ENCODE measurements at places on chromosomes 7 and 10.
A peak's percentile ranks its signal among the peaks of the same experiment; 100 is the strongest.

DNA sequence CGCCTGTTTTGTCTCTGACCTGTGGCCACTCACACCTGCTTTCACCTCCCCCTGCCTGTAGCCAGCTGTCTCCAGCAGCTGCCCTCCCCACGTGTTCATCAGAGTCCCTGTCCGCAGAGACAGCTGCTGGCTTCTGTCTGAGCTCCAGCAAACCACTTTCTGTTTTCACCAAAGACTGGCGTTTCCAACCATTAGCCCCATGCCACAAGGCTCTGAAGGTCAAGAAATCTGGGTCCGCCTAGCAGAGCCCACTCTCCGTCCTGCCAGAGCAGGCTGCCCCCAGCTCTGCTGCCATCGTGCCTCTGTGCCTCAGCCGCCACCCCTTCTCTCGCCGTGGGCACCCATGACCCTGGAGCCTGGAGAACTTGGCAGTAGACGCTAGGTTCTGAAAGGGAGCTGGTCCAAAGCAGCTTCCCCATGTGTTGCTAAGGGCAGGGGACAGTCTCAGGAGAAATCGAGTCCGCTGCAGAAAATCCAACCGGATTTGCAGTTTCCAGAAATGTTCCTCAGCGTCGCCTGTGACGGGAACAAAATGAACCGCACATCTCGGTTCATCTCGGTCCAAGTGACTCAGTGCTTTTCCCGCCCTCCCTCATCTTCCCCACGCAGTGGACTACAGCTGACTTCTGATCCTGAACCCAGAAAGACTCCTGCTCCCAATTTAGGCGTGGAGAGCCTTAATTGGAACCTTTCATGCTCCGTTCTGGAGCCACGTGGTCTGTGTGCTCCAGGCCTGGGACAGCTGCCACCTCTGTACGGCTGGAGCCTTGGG, 28.0 kb downstream of the TMEM120A start:
- peak; percentile 97 for DNase-seq

GRCh38 chr7:35754741-35755140, 46.1 kb upstream of the SEPTIN7 start:
- no peak for DNase-seq

DNA sequence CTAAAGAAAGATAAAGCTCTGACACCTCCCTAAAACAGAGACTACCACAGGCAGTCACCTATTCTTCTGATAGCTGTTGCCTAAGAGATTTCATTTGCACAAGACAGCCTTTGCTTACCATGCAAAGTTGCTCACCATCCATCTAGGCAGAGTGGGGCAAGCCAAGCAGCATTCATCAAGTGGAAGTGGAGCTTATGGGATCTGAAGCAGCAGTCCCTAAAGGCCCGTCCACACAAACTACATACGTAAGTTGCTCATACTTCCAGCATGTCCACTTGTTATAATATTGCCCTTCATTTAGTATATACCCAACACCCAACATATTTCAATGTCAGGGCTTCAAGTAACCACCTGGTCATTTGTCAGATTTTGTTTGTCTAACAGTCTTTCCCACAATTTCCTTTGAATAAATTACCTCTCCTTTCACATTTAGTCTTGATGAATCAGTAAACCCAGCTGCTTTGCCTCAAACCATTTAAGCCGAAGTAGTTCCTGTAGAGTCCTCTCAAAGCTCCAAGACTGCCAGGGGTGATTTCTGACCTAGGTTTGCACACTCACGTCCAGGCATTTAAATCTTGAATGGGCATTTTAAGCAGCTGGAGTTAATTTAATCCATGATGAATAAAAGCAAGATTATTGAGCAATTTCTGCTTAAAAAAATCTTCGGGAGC, 67.9 kb downstream of the ATAD1 start:
- no peak for DNase-seq

GRCh38 chr10:1043532-1043995, 5.4 kb downstream of the IDI1 start:
- DNase-seq = no peak

- no peak for DNase-seq
Observed at GRCh38 chr10:6218692-6219493, 16.2 kb downstream of the PFKFB3 start.

GRCh38 chr10:70174058-70174741, 3.9 kb upstream of the SAR1A start:
- DNase-seq = no peak

- DNase-seq = no peak
Observed at GRCh38 chr10:8331387-8331786, 276.9 kb downstream of the GATA3 start.

DNA sequence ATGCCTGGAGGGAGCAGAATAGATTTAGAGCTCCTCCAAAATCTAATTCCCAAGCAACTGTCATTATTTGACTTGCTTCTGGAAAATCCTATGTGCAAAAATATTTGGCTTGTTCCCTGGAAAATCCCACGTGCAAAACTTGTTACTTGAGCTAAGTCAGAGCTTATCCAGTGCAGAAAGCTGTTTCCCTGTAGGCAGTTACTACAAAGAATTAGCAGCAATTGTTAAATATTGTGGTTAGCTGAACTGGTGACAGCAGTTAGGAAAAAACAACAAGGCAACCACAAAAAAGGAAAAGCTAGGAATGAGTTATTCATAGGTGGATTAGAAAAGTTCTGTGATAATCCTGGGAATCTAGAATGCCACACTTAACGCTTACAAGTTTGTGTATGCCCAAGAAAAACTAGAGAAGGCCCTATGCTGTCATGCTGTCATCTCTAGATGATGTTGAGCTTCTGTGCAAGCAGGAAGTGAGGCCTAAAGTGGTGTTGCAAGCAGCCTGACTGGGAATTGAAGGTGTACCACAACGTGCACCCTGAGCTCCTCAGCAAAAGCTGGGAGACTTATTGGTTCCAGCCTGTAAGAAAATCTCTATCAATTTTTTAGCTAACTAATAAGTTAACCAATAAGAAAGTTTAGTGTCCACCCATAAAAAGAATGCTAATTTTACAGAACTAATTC, 738.6 kb upstream of the LRRTM3 start:
- peak; percentile 47 for DNase-seq

GRCh38 chr10:49313501-49314070, 14.6 kb downstream of the C10orf71 start:
- DNase-seq = no peak

GRCh38 chr10:71729161-71729636, 9.6 kb upstream of the C10orf105 start:
- DNase-seq = no peak

- peak; percentile 87 for DNase-seq
Observed at GRCh38 chr10:3239066-3239919, 66.7 kb upstream of the PITRM1 start.

- no peak for DNase-seq
Observed at GRCh38 chr7:1898628-1899185, 228.6 kb downstream of the ELFN1 start.

GRCh38 chr10:3805201-3805790, 20.3 kb upstream of the KLF6 start:
- peak; percentile 94 for DNase-seq

GRCh38 chr10:27660268-27660667, 85.4 kb downstream of the MKX start:
- no peak for DNase-seq

DNA sequence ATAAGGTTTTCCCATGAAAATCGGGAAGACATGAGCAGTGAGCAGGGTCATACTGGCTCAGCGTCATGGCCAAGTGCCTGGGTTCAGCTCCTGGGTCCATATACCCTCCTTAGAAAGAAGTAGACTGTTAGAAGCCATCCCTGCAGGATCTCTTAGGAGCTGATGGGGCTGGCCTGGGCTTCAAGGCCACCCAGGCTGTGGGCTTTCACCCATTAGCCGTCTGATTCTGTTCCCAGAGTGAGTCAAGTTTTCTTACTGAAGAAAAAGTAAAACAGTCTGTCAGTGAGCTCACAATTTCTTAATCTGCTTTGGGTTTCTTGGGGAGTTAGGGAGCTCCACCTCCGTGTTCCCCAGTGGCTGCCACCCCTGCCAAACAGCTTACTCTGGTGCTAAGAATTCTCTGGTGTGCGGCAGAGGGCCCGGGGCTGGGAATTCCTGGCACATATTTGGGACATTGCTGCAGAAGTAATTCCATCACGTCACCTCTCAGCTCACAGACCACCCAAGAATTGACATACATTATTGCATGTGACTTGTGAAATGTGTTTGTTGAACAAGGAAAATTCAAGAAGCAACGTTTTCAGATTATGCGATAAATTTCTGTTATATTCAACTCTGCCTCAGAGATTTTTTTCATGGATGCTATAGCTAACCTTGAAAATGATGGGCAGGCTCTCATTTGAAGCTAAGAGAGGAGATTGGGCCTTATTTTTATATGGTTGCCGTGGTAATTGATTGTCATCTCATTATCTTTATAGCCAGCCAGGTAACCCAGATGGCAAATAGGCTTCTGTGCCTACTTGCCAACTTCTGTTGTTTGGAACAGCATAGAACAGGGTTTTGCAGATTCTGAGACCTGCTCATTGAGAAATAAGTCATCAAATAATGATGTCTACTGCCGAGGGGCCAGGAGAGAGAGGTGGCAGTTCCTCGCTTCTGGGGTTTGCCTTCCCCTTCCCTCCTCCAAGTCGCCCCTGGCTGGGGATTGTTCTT, 166.4 kb downstream of the CHN2 start:
- DNase-seq = no peak

GRCh38 chr7:37549076-37549931, 100.6 kb upstream of the ELMO1 start:
- DNase-seq = no peak

DNA sequence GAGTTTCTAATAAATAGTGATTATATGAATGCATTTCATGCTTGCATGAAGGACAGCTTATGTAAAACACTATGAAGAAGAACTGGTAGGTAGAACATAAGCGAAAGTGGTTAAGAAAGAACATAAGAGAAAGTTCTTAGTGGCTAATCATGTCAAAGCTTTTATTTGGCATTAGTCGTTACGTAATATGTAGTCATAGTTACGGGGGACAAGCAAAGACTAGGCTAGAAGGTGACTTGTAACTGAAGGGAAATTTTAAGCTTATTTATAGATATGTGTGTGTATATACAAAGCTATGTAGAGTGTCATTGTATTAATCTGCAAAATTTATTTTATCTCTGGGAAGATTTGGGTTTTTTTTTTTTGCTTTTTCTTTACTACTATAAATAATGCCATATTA, 36.9 kb downstream of the CAPZA2 start:
- no peak for DNase-seq

DNA sequence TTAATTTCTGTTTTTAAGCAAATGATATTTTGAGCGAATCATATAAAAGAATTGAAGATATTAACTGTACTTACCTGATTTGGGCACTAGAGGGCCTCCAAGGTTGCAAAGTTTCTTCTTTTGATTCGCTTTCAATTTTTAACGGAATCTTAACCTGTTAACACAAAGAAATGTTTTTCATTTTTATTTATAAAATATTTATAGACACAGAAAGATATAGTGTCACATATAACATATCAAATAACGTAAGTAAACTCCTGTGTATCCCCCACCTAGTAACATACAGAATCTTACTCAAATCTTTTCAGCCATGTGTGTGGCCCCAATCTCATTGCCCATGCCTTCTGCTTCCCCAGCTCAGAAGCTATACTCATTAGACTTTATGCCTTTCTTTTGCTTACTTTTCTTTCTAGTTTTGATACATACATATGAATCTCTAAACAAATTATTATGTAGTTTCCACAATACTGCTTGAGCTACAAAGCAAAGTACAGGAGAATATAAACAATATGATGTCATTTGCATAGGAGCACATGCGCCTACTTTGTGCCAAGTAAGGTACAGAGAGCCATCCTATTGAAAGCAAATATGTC, 49.5 kb upstream of the ZPBP start:
- DNase-seq = peak; percentile 67

- no peak for DNase-seq
Observed at GRCh38 chr10:132651511-132652029, 114.0 kb downstream of the INPP5A start.

- DNase-seq = no peak
Observed at GRCh38 chr10:19968745-19969144, 152.5 kb downstream of the PLXDC2 start.

- DNase-seq = peak; percentile 10
Observed at GRCh38 chr7:121020249-121020988, 31.9 kb downstream of the CPED1 start.

DNA sequence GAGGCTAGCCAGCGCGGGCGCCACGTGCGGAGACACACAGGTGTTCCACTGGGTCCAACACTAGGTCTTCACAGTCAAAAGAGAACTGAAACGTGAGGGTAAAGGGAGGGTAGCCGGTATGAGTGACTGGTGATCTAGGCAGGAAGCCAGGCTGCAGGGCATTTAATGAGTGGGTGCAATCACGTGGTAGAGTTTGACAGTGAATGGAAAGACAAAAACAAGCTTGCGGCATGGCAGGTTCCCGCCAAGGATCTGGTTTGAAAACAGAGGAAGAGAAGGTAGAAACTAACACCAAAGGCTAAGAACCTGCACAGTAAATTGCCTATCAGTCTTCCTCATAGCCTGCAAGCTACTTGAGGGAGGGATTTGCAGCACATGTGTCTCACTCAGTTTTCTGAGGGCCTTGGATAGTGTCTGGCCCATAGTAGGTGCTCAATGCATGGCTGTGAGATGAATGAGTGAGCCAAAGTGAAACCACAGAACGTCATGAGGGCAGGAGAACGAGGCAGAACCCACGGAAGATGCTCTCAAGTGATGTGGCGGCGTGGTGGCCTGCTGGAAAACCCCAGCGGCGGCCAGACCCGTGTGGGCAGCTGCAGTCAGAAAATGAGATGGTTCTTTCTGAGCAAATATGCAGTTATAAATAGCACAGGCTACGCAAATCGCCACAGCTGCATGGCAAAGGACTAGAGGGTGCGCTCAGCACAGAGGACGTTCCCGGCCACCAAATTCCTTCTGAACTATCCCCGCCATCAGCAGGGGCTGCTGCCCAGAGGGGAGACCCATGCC, 183.6 kb upstream of the NFE2L3 start:
- DNase-seq = peak; percentile 76

All from DMS53 (cell line).